ENCODE measurements at places on chromosomes 3 and 15.

DNA sequence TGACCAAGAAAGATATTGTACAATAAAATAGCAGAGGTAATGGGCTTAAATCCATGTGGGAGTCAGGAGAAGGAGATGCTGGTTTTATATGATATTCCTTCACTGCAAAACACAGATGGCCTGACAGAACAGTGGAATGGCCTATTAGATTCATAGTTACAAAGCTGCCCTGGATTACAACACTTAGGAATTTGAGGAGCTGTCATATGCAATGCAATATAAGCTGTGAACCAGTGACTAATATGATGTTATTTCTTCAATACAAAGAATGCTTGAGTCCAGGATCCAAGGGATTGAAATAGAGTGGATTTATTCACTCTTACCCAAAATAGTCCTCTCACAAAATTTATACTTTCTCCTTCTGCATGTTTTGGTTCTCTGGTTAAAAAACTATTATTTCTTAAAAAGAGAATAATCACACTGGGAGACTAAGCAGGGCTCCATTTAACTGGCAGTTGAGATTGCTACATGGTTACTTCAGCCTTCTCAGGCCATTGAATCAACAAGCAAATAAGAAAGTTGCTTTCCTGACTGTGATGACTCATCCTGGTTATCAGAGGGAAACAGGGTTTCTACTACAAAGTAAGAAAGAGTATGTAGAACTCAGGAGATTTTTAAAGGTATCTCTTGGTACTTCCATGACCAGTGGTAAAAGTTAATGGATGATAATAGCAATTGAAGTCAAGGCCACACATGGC is 79.8 kb upstream of the ZPLD1 start:
- DNase-seq: no peak

DNA sequence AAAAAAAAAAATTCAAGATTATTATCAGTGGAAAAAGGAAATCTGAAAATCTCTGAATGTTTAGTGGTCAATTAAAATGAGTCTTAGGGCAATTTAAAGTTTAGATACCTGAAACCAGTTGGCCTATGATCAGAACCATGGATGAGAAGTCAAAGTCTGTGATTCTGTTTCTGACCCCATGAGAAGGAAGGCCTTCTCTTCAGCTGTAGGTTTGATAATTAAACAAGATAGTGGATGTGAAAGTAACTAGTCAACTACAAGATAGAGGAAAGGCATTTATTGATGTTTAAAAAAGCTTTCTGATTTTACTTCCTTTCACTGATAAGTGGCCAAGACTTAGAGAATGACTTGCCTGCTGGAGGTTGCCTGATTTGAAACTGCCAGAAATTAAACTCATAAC is 8.7 kb downstream of the PLS1 start:
- no peak for DNase-seq

GRCh38 chr15:97425596-97425995 is 534.9 kb upstream of the ARRDC4 start:
- no peak for DNase-seq

DNA sequence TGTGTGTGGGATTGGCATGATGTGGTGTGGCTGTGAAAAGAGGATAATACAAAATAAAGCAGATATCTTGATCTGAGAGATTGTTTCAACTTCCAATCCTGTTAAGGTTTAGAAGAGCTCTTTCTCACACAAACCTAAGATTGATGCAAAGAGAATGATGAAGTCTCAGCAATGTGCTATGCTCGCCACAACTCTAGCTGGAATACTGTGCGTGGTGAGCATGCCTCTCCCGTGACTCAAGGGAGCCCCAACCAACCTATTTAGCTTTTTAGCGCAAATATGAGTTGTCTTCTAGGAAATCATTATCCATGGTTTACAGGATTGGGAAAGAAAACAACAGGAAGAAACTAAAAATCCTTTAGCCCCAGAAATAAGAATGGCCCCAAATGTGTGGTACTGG is 28.5 kb downstream of the BTLA start:
- DNase-seq: no peak

- DNase-seq: no peak
Measured at GRCh38 chr3:55826731-55827496, 339.8 kb upstream of the WNT5A start.

DNA sequence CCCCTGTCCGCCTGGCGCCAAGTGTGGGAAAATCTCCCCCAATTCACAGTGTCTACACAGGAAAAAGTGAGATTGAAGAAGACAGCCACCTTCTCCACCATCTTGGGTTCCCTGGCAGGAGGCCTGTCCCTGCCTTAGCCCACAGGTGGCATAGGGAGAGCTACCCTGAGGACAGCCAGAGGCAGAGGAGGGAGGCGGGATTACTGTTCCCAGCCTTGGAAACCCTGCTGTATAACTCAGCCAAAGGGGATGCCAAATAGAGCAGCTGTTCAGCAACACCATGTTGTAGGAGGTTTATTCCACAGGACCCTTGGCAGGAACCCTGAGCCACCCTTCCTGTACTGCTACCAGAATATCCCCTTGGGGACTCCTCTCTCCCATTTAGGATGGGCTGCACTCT is 54.8 kb downstream of the PAK2 start:
- no peak for DNase-seq

GRCh38 chr3:53496392-53496670 is 1.9 kb downstream of the CACNA1D start:
- DNase-seq: no peak

DNA sequence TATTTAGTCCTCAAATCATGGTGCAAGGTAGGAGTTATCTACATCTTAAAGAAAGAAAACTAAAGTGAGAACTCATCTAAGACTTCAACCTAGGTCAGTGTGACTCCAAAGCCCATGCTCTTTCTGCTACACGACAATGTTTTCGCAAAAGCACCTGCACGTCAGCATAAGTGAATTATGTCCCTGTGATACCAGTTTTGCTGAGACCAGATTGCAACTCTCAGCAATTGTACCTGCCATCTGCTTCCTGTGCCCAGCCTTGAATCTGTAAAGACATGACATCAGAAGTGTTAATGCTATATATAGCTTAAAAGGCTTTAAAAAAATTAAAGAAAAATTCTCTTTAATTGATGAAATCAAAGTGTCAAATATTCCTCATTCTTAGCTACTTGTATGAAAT is 43.4 kb downstream of the RETNLB start:
- DNase-seq: no peak

- no peak for DNase-seq
Measured at GRCh38 chr15:69637818-69638217, 185.2 kb downstream of the RPLP1 start.

DNA sequence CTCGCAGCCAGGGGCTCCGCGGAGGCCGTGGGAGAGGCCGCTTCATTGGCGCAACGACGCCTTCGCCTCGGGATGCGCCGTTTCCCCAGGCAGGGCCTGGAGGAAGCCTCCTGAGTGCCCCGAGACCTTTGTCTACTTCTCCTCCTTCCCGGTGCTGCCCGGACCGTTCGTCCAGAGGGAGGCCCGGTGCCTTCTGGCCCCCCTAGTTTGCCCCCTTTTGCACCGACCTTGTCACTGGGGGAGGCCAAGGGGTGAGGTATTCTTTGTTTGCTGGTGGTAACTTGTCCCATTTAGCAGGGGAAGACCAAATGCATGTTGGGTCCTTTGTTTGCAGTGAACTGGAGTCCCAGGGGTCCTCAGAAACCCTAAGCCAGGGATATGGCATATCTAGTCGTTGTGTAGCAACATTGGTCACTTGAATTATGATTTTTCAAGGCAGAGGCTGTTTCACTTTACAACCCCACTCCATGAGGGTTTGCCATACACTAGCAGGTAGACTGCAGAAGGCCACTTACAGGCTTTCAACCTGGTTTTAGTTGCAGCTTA is 615 bp downstream of the DHX30 start:
- DNase-seq: no peak

GRCh38 chr3:128736601-128737000 is 10.6 kb downstream of the RAB7A start:
- no peak for DNase-seq

Measured in left forelimb (tissue), 1 donor.